ENCODE measurements at places on chromosomes 2 and 18.

DNA sequence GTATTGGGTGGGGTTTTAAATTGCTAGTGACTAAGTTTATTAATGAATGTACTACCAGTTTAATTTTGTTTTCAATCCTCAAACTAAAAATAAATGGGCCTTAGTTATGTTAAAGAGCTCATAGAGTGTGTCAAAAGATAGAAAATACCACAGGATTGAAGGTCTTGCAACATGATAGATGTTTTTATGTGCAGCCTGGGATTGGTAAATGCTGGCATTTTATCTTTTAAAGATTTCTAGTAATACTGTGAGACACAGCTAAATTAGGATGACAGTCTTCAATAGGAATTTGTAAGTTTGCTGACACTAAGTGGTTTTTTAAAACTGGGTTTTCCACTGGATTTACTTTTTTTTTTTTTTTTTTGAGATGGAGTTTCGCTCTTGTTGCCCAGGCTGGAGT, 122.3 kb downstream of the HAUS1 start:
- H3K36me3 ChIP-seq = no peaks in the 10 kb centered on the region
- no peaks in the 10 kb centered on the region for H3K27me3 ChIP-seq
- H3K4me1 ChIP-seq = peaks cover 59% of the 10 kb centered on the region
- no peak overlapping the region for H3K27ac ChIP-seq
- no peak for DNase-seq

- H3K27ac ChIP-seq = no peak overlapping the region
- H3K4me1 ChIP-seq = no peaks in the 10 kb centered on the region
- no peak for DNase-seq
- no peaks in the 10 kb centered on the region for H3K36me3 ChIP-seq
Measured at GRCh38 chr18:58639751-58640427, 11.0 kb upstream of the ALPK2 start.

- no peaks in the 10 kb centered on the region for H3K4me1 ChIP-seq
- no peak for DNase-seq
- H3K4me3 ChIP-seq = no peak overlapping the region
- H3K27ac ChIP-seq = no peak overlapping the region
Measured at GRCh38 chr2:127233710-127234109, 13.6 kb upstream of the CYP27C1 start.

GRCh38 chr18:35029770-35030169, 11.4 kb upstream of the MAPRE2 start:
- H3K27me3 ChIP-seq = no peaks in the 10 kb centered on the region
- peaks cover 57% of the 10 kb centered on the region for H3K4me1 ChIP-seq

DNA sequence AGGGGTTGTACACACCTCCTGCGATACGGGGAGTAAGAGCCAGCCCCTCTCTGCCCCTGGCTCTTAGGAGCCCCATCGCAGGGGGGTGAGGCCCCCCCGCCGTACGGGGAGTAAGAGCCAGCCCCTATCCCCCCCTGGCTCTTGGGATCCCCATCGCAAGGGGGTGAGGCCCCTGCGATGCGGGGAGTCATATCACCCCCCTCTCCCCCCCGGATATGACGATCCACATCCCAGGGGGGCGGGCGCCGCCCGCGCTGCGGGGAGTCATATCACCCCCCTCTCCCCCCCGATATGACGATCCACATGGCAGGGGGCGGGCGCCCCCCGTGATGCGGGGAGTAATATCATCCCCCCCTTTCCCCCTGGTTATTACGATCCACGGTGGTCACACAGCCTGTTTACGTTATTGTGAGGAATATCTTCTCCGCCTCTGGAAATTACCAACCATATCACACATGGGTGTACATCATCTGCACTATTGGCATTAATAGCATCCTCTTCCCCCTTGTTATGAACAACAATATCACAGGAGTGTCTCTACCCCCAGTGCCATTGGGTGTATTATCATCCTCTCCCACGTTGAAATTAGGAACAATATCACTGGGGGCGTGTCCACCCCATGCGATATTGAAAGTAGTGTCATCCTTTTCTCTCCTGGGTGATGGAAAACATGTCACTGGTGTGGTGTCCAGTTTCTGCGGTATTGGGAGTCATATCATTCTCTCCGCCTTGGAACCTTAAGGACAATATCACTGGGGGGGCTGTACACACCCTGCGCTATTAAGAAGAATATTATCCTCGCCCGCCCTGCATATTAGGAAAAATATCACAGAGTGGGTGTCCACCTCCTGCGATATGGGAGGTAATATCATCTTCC, 24.7 kb upstream of the NAGK start:
- no peak overlapping the region for H3K4me3 ChIP-seq
- no peaks in the 10 kb centered on the region for H3K4me1 ChIP-seq
- H3K27me3 ChIP-seq = no peaks in the 10 kb centered on the region
- H3K27ac ChIP-seq = no peak overlapping the region

GRCh38 chr2:120826260-120826648, 90.6 kb downstream of the GLI2 start:
- no peaks in the 10 kb centered on the region for H3K4me1 ChIP-seq
- H3K4me3 ChIP-seq = no peak overlapping the region
- no peak for DNase-seq
- H3K27me3 ChIP-seq = no peaks in the 10 kb centered on the region
- H3K27ac ChIP-seq = no peak overlapping the region
- H3K36me3 ChIP-seq = no peaks in the 10 kb centered on the region

DNA sequence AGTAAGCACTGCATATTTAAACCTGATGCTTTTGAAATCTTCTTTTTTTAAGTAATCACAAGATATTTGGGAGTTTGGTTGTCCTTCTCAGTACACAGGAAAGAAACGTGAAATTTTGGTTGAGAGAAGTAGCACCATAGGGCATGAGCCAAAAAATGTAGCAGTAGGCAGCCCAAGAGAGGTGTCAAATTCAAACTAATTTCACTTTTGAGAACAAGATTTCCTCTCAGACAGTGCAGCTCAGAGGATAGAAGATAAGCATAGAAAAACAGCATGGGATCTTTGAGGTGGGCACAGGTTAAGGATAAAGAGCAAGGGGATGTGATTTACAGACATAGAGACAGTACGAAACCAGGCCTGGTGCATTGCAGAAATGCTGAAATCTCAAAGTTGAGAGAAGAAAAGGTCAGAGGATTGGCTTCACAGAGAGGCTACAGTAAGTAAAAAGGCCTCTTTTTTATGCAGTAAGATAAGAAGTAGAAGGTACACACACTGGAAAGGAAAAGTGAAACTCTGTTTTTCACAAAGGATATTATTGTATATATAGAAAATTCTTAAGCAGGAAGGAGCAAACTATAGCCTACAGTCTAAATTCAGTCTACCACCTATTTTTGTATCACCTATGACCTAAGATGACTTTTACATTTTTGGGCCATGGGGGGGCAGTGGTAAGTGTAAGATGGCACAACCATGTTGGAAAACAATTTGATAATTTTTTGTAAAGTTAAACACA, 89.8 kb downstream of the PKP4 start:
- no peaks in the 10 kb centered on the region for H3K27me3 ChIP-seq
- H3K4me1 ChIP-seq = peaks cover 4% of the 10 kb centered on the region
- DNase-seq = no peak
- no peak overlapping the region for H3K27ac ChIP-seq

DNA sequence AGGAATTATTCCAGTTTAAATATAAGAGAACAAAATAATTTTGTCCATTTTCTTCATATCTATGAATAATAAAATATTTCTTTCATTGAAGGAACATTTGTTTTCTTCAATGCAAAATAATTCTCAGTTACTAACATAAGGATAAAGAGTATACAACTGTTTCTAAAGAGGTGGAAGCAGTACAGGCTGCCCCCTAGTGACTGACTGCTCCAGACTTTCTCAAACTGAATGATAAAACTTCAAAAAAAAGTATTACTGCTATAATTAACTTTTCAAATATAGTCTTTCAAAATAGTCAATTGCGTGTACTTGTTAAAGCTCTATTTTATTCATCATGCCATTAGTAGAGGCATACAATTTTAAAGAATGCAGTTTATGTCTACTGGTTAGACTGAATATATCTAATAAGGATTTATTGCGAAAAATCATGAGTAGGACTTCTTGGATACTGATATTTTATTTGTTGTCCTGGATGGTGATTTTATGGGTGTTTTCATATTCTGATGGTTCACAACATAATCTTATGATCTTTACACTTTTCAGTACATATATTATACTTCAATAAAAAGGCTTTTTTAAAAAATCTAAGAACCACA, 100.1 kb downstream of the WDPCP start:
- H3K27me3 ChIP-seq = no peaks in the 10 kb centered on the region
- no peaks in the 10 kb centered on the region for H3K4me1 ChIP-seq
- H3K27ac ChIP-seq = no peak overlapping the region
- no peak for DNase-seq

DNA sequence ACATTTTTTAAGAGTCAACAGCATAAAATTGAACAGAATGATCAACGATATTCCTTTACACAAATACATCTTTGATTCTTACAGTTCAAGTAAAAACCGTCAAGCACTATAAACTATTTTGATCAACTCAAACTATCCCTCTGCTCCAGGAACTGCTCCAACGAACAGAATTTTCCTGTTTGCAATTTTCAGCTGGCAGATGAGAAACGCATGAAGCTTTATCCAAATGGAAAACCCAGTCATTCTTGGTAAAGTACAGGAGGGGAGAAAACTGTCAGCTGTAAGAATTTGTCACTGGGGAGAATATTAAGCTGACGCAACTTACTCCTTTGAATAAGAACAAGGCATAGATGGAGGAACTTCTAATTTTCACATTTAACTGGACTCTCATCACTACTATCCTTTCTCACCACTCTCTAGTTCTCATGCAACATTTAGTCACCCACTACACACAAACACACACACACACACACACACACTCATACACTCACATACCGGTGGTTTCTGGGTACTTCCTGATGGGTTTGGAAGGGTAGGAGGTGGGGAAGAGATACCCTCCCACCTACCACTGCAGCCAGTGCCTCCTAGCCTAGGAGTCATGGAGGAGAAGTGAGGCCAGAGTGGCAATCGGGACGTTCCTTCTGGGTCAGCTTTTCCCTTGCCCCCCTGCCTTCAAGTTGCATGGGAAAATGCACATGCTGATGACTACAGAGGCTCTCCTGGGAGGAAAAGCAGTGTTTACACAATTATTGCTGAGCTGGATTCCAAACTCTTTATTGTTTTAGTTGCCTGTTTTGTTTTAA, 54.0 kb upstream of the SPATS2L start:
- no peaks in the 10 kb centered on the region for H3K36me3 ChIP-seq
- DNase-seq = no peak
- no peaks in the 10 kb centered on the region for H3K4me1 ChIP-seq
- no peaks in the 10 kb centered on the region for H3K27me3 ChIP-seq

DNA sequence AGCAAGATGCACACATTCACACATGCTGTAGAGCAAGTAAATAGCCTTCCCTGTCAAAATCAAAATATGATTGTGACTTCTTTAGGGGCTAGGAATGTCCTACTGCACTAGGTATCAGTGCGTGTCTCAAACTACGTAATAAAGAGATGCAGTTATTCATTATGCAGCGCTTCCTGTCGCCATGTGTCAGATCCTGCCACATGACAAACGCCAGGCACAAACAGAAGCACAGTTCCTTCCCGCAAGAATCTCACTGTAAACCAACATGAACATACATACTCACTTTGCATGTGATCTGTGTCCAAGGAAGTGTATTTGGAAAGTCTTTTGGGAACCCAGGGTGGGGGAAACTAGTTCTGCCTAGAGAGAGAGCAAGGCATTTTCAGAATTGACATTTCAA, 599.9 kb downstream of the RNF144A start:
- H3K27ac ChIP-seq = no peak overlapping the region
- DNase-seq = no peak
- H3K27me3 ChIP-seq = no peaks in the 10 kb centered on the region
- H3K4me1 ChIP-seq = peaks cover 15% of the 10 kb centered on the region

- no peaks in the 10 kb centered on the region for H3K27me3 ChIP-seq
- no peaks in the 10 kb centered on the region for H3K36me3 ChIP-seq
- H3K4me1 ChIP-seq = no peaks in the 10 kb centered on the region
- no peak overlapping the region for H3K4me3 ChIP-seq
- no peak overlapping the region for H3K27ac ChIP-seq
Measured at GRCh38 chr2:199784512-199784911, 66.5 kb downstream of the FTCDNL1 start.
